NCI-H524 treated with DMSO at 0.1 percent for 48 hours (cell line): ENCODE measurements at places on chromosomes 11 and 22.

- DNase-seq: no peak
Observed at GRCh38 chr22:28896611-28897010, 13.2 kb downstream of the ZNRF3 start.

DNA sequence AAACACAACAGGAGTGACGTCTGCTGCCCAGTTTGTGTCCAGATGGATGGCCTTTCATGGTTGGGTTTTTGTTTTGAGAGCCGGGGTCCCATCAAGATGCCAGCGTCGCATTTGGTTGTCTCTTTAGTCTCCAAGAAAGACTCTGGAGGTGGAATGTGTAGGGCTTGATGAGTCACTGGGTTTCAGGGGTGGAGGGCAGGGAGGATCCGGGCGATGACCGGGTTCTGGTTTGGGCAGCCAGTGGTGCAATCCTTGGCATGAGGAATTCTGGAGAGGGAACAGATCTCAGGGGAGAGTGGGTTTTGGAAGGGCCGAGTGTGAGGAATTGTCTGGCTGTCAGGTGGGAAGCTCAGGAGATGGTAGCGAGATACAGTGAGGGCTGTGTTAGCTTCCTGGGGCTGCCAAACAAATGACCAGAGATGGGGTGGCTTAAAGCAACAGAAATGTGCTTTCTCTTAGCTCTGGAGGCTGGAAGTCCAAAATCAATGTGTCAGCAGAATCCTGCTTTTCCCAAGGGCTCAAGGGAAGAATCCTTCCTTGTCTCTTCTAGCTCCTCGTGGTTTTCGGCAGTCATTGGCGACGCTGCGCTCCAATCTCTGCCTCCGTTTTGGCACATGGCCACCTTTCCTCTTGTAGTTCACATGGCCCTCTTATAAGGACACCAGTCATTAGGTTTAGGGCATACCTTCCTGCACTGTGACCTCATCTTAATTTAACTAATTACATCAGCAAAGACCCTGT lies 26.4 kb upstream of the PPFIA1 start:
- no peak for DNase-seq

- peak; percentile 26 for DNase-seq
Observed at GRCh38 chr11:44989831-44990566, 39.3 kb upstream of the TP53I11 start.

DNA sequence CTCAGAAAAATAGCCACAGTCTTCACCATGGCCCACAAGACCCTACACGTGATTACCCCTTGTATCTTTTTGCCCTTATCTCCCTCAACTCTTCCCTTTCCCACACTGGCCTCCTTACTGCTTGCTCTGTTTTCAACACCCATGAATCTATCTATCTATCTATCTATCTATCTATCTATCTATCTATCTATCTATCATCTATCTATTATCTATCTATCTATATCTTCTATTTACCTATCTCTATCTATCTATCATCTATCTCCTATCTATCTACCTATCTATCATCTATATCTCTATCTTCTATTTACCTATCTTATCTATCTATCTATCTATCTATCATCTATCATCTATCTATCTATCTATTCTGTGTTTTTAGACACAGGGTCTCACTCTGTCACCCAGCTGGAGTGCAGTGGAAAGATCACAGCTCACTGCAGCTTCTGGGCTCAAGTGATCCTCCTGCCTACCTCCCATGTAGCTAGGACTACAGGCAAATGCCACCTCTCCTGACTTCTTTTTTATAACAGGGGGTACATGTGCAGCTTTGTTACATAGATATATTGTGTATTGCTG lies 54.2 kb downstream of the CNTF start:
- no peak for DNase-seq

DNA sequence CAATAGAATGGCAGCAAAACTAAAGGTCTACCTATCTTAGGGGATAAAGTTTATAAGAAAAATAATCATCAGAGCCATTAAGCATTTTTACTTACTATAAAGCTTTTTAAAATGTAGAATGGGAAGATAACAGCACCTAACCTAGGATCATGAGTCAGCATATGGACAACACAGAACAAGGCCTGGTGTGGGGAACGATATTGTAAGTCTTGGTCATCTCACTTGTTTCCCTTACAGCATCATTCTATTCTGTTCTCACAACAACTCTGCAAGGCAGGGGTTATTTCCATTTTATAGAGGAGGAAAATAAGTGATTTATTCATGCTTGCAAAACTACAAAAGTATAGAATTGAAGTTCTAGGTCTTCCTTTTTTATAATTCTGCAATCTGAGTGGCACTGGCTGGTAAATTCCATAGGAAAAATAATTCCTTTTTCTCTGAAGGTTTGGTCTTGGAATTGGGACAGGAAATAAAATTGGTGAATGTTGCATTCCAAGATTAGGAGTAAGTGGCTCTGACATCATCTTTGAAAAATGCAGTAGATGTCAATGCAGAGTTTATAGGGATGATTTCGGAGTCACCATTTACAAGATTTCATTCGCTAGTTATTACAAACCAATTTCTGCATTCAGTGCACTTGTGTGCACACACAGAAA lies 423.0 kb downstream of the DYNC2H1 start:
- DNase-seq: no peak

DNA sequence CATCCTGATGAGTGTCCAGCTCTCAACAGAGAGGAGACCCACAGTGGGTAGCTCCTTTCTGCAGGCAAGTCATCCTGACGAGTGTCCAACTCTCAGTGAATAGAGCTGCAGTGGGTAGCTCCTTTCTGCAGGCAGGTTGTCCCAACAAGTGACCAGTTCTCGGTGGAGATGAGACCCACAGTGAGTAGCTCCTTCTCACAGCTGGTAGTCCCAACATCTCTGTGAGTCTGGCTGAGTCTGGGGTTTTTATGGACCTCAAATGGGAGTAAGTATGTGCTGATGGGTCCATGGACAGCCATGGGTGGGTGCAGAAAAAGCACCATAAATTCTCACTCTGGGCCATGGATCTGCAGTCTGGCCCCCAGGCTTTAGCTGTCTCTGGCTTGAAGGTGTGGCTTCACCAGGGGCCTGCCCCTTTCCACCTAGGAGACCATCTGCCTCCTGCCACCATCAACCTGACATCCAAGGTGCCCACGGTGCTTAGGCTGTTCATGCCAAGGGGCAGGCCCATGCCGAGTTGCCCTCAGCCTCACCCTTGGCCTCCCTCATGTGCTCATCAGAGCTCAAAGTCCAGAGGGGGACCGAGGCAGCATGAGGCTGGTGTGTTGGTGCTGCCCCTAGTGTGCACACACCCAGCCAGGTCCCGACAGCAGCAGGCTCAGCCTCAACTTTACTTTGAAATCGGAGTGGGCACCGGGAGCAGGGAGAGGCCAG lies 15.3 kb downstream of the NPAT start:
- DNase-seq: no peak

GRCh38 chr22:25689631-25690030 lies 52.4 kb upstream of the MYO18B start:
- DNase-seq: no peak

- DNase-seq: no peak
Observed at GRCh38 chr11:35101223-35101622, 37.7 kb upstream of the CD44 start.

- DNase-seq: no peak
Observed at GRCh38 chr22:36464715-36465231, 16.7 kb downstream of the TXN2 start.

DNA sequence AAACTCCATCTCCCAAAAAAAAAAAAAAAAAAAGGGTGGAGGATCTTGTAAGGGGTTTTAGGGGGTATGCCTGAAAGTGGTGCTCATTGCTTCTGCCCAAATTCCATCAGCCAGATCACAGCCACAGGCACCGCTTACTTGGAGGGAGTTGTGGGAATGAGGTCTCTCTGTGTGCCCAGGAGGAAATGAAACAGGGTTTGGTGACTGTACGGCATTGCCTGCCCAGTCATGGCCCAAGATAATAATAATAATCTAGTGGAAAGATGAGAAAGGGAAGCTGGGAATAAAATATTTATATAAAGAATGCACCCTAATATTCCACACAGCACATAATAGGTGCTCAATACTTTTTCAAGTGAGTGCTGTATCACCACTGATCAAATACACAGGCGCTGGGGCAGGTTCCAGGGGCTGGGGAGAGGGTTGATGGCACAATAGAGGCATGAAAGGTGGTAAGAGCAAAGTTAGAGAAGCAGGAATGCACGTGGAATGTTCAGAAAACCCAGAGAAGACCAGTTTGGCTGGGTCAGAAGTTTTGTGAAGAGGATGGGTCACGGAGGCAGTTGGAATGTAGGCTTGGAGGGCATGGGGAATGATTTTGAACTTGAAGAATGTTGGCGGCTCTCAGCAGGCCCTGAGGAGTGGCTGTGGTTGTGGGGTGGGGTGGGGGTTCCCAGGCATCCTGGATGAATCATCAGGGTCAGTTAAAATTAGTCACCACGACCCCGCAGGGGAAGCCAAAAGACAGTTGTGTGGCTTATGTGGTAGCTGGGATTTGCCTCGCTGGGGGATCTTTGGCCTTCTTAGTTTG lies 12.5 kb upstream of the MB start:
- DNase-seq: no peak

DNA sequence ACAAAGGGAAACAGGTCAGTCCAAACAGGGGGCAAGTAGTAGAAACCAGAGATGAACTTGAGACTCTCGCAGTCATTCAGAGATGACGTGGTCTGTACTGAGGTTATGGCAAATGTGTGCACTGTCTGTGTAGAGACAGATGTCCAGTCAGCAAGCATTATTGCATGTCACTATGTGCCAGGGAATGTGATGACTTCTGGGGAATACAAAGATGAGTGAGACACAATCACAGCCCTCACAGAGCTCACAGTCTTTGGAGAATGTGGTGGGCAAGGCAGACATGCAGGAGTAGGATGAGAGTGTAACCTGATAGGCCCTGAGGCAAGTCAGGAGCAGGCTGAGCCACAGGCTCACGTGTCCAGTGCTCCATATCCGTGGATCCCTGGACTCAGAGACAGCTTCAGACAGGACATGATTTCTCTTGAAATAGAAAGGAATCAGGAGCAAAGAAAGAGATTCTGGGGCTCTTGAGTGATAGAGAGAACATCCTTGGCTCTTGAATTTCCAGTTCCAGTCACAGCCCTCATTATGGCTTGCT lies 550.7 kb downstream of the ETS1 start:
- no peak for DNase-seq

- DNase-seq: no peak
Observed at GRCh38 chr11:36409152-36409816, 100.8 kb downstream of the TRAF6 start.

DNA sequence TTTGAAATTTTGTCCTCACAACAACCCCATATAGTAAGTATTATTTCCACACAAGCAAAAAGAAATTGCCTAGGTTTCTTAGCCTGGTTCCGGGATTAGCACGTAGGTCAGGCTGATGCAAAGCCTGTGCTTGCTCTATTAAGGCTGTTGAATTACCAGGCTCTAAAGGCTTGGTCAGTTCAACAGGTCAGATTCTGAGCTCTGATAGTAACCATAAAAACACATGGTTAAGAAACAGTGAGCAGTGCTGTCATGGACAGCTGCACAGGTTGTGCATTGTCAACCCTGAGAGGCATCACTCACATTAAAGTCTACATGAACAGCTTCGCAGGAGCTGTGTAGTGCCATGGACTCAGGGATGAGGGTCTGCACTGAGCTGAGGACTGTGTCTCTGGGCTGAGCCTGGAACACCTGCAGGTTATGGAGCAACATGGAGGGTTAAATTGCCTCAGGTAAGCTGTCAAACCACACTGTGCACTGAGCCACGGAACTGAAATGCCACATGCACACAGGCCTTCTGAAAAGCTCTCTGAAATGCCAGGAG lies 98.0 kb downstream of the PIWIL4 start:
- DNase-seq: no peak

DNA sequence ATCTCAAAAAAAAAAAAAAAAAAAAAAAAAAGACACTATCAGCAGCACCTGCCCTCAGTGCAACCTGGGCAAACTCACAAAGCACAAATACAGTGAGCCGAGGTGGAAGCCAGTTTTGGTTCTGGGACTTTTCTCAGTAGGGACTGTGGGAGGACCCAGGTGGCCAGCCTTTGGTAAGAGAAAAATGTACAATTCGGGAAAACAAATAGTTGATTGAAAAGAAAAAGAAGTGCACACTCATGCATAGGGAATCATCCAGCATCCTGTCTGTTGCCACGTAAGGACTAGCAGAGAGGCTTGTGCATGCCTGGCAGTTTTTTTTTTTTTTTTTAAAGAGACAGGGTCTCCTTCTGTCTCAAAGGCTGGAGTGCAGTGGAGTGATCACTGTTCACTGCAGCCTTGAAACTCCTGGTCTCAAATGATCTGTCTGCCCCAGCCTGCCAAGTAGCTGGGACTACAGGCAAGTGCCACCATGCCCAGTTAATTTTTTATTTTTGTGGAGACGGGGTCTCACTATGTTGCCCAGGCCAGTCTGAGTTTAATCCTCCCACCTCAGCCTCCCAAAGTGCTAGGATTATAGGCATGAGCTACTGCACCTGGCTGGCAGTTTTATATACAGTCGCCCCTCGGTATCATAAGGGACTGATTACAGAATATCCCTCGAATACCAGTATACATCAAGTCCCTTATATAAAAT lies 36.7 kb downstream of the TPST2 start:
- no peak for DNase-seq

- no peak for DNase-seq
Observed at GRCh38 chr22:18042685-18043084, 18.3 kb upstream of the MICAL3 start.

- DNase-seq: no peak
Observed at GRCh38 chr11:112172362-112172994, 2.8 kb upstream of the BCO2 start.

GRCh38 chr11:58922479-58922878 lies 16.8 kb upstream of the GLYATL1 start:
- no peak for DNase-seq

DNA sequence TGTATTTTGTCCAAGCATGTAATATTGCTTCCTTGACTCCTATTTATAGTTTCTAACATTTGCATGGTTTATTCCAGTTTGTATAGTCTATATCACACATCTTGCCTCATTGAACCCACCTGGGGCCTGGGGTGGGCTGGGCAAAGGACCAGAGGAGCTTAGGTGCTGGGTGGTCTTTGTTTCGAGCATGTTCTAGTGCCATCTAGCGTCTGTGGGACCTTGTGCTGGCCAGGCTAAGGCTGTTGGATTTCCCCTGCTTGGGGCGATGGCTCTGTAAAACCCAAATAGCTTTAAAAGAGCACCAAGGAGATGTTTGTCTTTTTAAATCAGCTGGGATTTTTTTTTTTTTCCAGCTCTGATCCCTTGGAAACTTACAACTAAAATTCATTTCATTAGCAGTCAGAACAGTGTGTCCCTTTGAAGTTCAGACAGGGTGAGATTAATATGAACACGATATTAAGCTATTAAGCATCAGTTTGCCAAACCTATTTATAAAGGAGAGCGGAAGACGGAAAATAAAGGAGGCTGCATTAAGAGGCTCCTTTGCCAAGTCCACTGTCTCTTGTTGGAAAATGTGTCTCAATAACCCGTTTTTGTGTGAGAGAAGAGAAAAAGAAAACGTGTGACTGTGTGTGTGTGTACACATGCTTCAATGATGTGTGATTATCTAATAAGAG lies 157.4 kb downstream of the COMMD9 start:
- peak; percentile 27 for DNase-seq

- no peak for DNase-seq
Observed at GRCh38 chr11:27058456-27058855, 17.8 kb downstream of the BBOX1 start.

- no peak for DNase-seq
Observed at GRCh38 chr11:88447281-88447680, 109.7 kb upstream of the CTSC start.
